ENCODE measurements at places on chromosomes 2 and 18. TPM values are rescaled to one million over a fixed set of nuclear protein-coding genes. Genes with fewer than 3 reads are reported as not detected.

MATN3 gene
- 17.8 TPM for total RNA-seq

ANKRD30B gene
- not detected for total RNA-seq

SH3RF3 gene
- 0.56 TPM for total RNA-seq

ESPNL gene
- 0.12 TPM for total RNA-seq

All from A549 treated with Hydrocortisone at 1 μM for 4 hours (cell line).